ENCODE measurements at places on chromosomes 2 and 18. TPM values are rescaled to one million over a fixed set of nuclear protein-coding genes. Genes with fewer than 3 reads are reported as not detected.
A peak's percentile ranks its signal among the peaks of the same experiment; 100 is the strongest.

GRCh38 chr18:59763541-59764136 lies 66.4 kb upstream of the CCBE1 start:
- no peaks in the 10 kb centered on the region for H3K36me3 ChIP-seq
- H3K4me1 ChIP-seq = no peaks in the 10 kb centered on the region
- H3K27ac ChIP-seq = no peak overlapping the region
- no peak for DNase-seq
- H3K27me3 ChIP-seq = no peaks in the 10 kb centered on the region
- H3K4me3 ChIP-seq = no peak overlapping the region

- DNase-seq = peak; percentile 34
- H3K27ac ChIP-seq = no peak overlapping the region
- H3K36me3 ChIP-seq = no peaks in the 10 kb centered on the region
Measured at GRCh38 chr18:57062178-57062577, 84.7 kb upstream of the BOD1L2 start.

DNA sequence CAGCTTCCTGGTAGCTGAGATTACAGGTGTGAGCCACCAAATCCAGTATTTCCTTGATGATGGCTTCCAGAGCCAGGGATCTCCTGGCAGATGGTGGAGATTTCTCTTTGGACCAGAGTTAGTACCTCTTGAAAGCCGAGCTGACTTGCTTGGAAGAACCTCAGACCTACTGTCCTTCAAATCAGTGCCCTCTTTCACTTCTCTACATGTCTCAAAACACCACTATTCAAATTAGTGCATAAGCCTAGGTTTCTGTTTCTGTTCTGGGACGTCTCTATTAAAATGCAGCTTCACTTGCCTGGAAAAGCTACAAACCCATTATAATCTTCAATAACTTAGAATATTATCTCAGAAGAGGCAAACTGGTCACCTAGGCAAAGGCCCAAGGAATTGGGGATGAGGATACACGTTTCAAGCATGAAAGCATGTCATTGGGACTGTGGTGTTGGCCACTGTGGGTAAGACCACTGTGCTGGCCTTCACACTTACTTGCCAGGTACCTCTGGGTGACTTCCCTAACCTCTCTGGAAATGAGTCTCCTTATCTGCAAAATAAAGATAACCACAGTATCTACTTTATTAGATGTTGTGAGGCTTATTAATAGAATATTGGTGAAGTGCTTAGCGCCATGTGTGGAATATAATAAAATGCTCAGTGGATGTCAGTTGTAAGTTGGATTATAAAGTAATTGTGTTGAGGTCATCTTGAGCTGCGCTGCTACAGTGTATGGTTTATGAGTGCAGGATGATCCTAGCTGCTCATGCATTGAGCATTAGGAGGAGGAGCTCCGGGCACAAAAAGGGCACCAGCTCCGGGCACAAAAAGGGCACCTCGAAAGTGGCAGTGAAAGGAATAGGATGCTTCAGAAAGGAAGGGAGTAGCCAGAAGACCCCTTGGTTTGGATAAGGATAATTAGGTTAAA lies 84.5 kb downstream of the DOCK10 start:
- H3K27me3 ChIP-seq = no peaks in the 10 kb centered on the region
- peak; percentile 26 for DNase-seq
- H3K27ac ChIP-seq = peak overlapping the region; percentile 20
- H3K4me1 ChIP-seq = peaks cover 10% of the 10 kb centered on the region
- no peaks in the 10 kb centered on the region for H3K36me3 ChIP-seq

GRCh38 chr2:11017921-11018320 lies 106.2 kb downstream of the KCNF1 start:
- H3K4me3 ChIP-seq = no peak overlapping the region
- H3K27me3 ChIP-seq = peaks cover 6% of the 10 kb centered on the region
- DNase-seq = no peak
- no peak overlapping the region for H3K27ac ChIP-seq
- peaks cover 3% of the 10 kb centered on the region for H3K4me1 ChIP-seq
- no peaks in the 10 kb centered on the region for H3K36me3 ChIP-seq

DNA sequence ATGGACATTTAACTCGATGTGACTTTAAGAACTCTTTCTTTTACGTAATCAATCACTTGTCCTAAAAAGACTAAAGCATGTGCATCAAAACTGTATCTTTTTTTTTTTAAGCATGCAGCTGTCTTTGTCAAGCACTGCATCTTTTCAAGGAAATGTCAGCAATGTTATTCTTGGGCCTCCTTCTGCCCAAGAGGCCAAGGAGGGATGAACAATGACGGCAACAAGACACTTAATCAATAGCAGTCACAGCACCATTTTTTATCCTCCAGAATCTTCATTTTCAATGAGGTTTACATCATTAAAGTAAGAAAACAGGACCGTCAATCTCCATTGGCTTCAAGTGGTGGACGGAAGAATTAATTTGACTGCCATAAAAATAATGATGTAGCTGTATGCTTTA lies 253.8 kb downstream of the AFF3 start:
- no peak overlapping the region for H3K4me3 ChIP-seq
- H3K36me3 ChIP-seq = no peaks in the 10 kb centered on the region
- peaks cover 4% of the 10 kb centered on the region for H3K4me1 ChIP-seq
- peak; percentile 34 for DNase-seq
- H3K27me3 ChIP-seq = no peaks in the 10 kb centered on the region
- no peak overlapping the region for H3K27ac ChIP-seq

Gene DGUOK
- 36.4 TPM for polyA plus RNA-seq

Measured in muscle of leg (tissue), 16 donors.